Activated CD8-positive, alpha-beta memory T cell treated with anti-CD3 and anti-CD28 coated beads, Interleukin-2, amount 10 ng/mL, durations not matched to agents 7 days and 5 days (primary cell): ENCODE measurements at places on chromosomes 2 and 18.

- no peak for DNase-seq
Measured at GRCh38 chr2:197259470-197259999, 51.0 kb downstream of the ANKRD44 start.

- no peak for DNase-seq
Measured at GRCh38 chr2:66428986-66429612, 5.8 kb upstream of the MEIS1 start.

- no peak for DNase-seq
Measured at GRCh38 chr2:73286134-73286655, 1.9 kb upstream of the FBXO41 start.

GRCh38 chr2:28165087-28165635, 227.5 kb upstream of the FOSL2 start:
- DNase-seq: no peak

DNA sequence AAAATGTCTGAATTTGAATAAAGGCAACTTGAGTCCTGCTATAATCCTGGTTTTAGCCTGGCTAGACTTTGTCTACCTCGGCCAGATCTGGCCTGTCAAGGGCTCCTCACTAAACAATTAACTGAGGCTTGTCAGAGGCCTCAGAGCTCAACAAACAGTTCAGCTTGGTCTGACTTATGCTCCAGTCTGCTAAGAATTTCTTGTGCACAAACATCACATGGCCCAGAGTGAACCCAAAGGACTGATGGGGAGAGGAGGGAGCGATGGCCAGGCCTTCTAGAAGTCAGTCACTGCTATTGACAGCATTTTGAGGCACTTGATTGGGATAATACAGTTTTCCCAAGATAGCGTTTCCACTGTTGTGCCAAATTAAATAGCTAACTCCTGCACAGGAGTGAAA, 555.1 kb upstream of the ID2 start:
- no peak for DNase-seq

DNA sequence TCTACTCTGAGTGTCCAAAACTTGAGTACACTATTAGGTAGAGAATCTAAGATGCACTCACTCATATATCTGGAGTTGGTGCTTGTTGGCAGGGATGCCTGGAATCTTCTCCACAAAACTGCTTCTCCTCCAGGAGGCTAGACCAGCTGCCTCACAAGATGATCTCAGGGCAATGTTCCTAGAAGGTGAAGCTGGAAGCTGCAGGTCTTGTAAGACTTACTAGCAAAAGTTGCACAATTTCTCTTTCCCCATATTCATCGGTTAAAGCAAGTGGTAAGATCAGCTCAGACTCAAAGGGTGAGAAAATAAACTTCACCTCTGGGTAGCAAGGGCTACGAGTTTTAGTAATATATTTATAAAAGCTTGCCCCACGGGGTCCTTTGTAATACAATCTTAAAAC, 454.4 kb upstream of the ACVR2A start:
- no peak for DNase-seq

DNA sequence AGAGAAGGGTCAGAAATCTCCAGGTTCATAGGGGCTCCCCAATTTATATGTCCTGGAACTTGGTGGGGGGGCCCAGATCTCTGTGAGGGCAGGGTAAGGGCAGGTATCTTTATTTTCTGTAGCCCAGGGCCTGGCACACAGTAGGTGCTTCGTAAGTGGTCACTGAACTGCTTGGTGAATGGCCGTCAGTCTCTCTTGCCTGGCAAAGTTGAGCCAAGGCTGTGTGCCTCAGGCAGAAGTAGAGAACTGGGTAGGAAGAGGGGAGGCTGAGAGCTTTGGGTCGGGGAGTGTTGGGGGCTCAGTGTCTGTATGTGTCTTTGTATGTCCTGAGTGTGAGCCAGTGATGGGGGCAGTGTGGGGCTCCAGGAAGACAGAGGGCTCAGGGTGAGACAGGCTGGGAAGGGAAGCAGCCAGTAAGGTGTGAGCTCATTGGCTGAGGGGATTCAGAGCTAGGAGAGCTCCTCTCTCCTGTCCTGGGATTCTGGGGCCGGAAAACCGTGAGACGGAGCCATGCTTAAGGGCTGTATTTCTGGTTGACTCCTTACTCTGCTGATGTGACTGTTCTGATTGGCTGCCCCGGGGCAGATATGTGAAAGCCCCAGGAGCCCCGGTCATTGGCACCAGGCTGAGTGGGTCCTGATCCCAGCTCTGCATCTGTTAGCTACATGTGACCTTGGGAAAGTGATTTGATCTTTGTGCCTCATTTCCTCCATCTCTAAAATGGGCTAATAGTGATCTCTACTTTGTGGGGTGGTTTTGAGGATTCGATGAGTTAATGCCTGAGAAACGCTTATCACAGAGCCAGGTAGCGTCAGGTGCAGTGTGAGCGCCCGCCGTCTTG, 30.3 kb downstream of the STEAP3 start:
- no peak for DNase-seq

- DNase-seq: no peak
Measured at GRCh38 chr2:239412905-239413603, 12.2 kb upstream of the HDAC4 start.

GRCh38 chr18:12838178-12838634, 45.8 kb downstream of the PTPN2 start:
- peak; percentile 48 for DNase-seq

GRCh38 chr2:156706576-156706975, 270.4 kb downstream of the GPD2 start:
- DNase-seq: no peak

GRCh38 chr2:165698444-165698884, 95.6 kb downstream of the GALNT3 start:
- DNase-seq: no peak

GRCh38 chr2:188345426-188345825, 53.8 kb downstream of the GULP1 start:
- DNase-seq: no peak

- no peak for DNase-seq
Measured at GRCh38 chr2:56464613-56465012, 280.8 kb downstream of the CCDC85A start.

DNA sequence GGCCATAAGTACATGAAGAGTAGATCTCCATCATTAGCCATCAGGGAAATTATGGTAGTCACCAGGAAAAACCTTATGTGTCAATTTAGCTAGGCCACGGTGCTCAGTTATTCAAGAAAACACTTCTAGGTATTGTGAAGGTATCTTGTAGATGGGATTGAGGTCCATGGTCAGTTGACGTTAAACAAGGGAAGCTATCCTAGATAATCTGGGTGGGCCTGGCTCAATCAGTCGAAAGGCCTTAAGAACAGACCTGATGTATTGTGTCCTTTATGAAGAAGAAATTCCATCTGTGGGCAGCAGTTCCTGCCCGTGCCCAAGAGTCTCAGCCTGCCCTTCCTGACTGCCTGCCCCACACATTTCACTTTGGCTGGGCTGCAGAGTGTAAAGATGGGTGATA, 16.7 kb upstream of the CNGA3 start:
- no peak for DNase-seq

DNA sequence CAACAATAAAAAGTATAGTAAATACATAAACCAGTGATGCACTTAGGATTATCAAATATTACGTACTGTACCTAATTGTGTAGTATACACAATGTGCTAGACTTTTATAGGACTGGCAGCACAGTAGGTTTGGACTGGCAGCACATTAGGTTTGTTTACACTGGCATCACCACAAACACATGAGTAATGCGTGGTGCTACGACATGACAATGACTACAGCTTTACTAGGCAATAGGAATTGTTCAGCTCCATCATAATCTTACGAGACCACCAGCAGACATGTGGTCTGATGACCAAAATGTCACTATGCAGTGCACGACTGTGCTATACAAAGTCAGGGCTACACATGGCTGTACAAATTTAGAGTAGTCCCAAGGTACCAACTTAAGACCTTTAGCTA, 2.3 kb downstream of the MBOAT2 start:
- no peak for DNase-seq

DNA sequence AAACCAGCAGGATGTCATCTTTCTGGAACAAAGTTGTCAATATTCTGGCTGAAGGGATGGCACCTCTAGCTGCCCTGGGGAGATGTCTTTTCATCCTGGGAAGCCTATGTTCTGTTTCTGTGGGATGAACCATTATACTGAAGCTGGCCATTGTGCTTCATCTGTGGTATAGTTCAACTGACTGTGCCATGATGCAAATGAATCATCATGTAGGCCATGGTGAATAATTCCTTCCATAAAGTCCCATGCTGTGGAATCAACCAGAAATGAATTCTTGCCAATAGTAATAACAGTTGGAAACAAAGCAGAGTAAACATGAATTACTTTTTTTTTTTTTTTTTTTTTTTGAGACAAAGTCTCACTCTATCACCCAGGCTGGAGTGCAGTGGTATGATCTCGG, 64.1 kb upstream of the CNGA3 start:
- DNase-seq: no peak

- no peak for DNase-seq
Measured at GRCh38 chr2:26668856-26669750, 23.4 kb upstream of the KCNK3 start.

GRCh38 chr18:30920351-30920750, 122.2 kb downstream of the DSC3 start:
- no peak for DNase-seq

- no peak for DNase-seq
Measured at GRCh38 chr2:3428577-3428976, 49.1 kb downstream of the TRAPPC12 start.

- DNase-seq: no peak
Measured at GRCh38 chr2:197798187-197798586, 6.2 kb upstream of the PLCL1 start.
